ENCODE measurements at places on chromosomes 2 and 18.
A peak's percentile ranks its signal among the peaks of the same experiment; 100 is the strongest.

- peak; percentile 73 for DNase-seq
These were observed 21.1 kb downstream of the GPR45 start for GRCh38 chr2:105262651-105263091.

DNA sequence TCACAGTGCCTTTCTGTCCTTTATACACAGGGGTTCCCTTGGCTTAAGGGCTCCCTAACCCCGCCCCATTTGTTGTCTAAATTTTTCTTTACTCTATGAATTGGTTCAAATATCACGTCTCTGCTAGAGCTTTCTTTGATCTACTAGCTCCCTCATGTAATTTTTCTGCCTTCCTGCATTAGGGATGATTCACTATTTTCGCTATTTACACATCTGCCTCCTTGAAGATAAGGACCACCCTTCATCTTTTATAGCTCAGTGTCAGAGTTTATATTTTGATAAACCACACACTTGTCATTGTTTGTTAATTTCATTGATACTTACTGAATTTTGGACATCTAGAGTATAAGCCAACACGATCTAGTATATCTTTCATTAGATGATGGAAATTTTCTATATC lies 169.2 kb downstream of the LPIN1 start:
- DNase-seq, result no peak

- DNase-seq, result peak; percentile 82
These were observed 534.9 kb downstream of the SLC4A3 start for GRCh38 chr2:220162320-220162719.

DNA sequence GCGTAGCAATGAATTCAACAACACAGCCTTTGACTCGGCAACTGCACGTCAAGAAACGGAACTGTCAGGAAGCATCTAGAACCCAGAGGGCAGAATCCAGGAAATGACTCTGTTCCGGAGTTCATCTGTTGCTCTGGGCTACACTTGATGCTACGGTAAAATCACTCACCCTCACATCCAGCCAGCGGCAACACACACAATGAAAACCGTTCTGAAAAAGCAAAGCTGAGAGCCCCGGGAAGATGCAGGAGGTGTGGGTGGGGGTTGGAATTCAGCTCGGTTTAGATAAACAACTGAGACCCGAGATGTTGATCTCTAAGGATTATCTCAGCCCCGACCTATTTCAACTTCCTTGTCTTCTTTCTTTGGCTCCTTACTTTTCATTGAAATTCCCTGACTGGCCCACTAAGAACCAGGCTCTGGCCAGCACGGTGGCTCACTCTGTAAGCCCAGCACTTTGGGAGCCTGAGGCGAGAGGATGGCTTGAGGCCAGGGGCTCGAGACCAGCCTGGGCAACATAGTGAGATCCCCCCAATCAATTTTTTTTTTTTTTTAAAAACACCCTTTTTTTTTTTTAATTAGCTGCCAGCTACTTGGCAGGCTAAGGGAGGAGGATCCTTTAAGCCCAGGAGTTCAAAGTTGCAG lies 13.3 kb upstream of the RAB17 start:
- peak; percentile 41 for DNase-seq

DNA sequence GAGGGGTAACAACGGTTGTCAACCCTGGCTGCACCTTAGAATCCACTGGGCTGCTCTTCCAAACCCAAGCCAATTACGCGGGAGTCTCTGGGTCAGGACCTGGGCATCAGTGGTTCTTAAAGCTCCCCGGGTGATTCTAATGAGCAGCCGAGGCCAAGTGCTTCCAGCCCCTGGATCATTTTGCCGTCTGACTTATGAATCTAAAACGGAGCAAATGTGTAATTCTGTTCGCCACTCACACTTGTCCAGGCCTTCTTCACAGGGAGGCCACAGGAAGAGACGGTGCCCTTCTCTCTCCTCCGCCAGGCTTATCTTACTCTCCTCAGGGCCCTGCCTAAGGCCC lies 78.5 kb downstream of the MCFD2 start:
- no peak for DNase-seq

DNA sequence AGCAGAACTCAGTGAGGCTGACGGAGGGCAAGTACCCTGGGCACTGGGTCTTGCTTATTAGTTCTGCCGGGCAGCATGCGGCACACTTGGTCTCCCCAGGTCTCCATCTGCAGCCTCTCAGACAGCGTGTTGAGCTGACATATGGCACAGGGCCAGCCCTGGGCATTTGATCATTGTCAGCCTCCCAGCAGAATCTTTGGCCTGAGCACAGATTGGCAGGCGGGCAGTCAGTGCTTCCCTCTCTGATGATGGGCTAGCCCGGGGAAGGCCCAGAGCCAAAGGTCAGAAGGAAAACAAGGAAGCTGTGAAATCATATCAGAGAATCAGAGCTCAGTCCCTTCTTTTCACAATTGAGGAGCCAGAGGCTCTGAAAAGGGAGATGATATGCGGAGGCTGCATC lies 150.1 kb upstream of the LRRTM1 start:
- DNase-seq, result no peak

- DNase-seq, result no peak
These were observed 346.1 kb downstream of the RND3 start for GRCh38 chr2:150141226-150142001.

DNA sequence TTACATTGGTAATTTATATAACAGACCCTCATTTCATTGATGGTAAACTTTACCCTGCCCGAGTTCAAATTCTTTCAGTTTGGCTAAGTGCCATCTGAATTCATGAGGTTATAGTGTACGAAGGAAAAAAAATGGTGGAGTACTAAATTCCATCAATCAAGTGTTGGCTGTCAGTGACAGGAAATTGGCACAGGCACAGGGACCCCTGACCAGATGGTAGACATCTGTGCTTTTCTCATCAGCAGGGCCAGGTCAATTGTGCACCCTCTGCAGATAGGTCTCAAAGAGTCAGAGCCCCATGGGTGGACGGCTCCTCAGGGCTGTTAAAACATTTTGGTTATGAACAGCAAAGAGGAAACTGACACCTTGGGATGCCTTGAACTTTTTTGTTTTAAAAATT lies 439.2 kb downstream of the SETBP1 start:
- DNase-seq, result no peak

- no peak for DNase-seq
These were observed 134.5 kb downstream of the GALNT14 start for GRCh38 chr2:31003749-31004148.

Data from renal cortical epithelial cell (primary cell).